HL-60 (cell line): ENCODE measurements at places on chromosomes 16 and 17.

GRCh38 chr16:78275420-78275819 lies 176.0 kb downstream of the WWOX start:
- DNase-seq: no peak

GRCh38 chr17:34993031-34993430 lies 12.7 kb downstream of the LIG3 start:
- no peak for DNase-seq

DNA sequence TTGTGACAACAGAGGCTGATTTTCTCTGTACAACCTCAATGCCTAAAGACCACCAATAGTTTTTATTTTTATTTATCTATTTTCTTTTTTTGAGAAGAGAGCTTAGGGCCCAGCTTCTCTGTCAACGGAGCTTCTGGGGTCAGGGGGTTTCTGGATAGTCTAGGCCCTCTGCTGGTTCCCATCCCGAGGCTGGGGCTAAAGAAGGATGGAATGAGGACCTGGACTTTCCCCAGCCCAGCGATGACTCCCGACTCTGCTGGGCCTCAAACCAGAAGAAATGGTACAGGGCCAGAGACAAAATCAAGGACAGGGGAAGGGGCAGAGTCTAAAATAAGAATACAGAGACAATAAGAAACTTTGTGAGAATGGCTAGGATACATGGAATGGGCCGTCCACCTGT lies 5.7 kb upstream of the TSPOAP1 start:
- DNase-seq: no peak

- no peak for DNase-seq
Observed at GRCh38 chr16:85315866-85316265, 203.6 kb upstream of the CIBAR2 start.

DNA sequence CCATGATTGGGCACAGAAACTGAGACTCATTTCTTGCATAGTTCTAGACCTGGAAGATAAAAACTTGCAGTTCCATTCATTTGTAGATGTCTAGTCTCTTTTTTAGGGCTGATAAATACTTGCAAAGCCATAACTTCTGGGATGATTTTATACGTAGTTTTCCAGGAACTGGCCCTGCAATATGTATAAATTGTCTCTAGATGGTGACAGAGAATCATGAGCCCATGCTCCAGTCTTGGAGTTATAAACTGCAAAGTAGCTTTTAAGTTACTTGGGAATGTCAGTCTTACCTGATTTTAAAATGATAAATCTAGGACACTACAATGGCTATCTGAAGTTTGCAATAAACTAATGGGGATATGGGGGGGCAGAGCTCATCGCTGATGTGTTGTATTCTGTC lies 3.0 kb upstream of the ADAMTS18 start:
- DNase-seq: no peak

DNA sequence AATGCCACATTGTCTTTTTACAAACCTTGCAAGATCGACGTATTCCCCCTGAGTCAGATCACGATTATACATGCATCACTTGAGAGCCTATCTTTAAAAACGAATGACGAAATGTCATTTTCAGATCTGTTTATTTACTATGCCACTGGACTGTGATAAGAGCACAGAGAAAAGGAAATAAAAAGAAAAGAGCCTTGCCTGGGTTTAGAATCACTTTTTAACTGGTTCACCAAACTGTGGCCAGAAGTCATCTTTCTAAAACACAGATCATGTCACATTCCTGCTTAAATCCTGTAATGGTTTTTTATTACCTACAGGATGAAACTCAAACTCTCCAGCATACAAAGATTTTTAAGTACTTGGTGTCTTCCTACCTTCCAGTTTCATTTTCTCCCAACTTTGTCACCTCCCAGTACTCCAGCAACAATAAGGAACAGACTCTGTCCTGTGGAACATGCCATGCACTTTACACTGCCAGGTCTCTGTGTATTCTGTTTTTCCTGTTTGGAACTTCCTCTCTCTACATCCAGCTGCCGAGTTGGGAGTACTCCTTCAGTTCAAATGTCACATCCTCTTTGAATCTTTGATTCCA lies 91.5 kb downstream of the SNX11 start:
- no peak for DNase-seq

- no peak for DNase-seq
Observed at GRCh38 chr16:50289950-50290764, 23.8 kb downstream of the ADCY7 start.

- DNase-seq: no peak
Observed at GRCh38 chr17:67335245-67335835, 31.0 kb downstream of the PSMD12 start.

GRCh38 chr17:80986816-80987475 lies 4.7 kb upstream of the CHMP6 start:
- DNase-seq: peak; percentile 73
